ENCODE measurements at places on chromosomes 2 and 18.

GRCh38 chr2:197377670-197378069 lies 57.2 kb downstream of the SF3B1 start:
- no peak for DNase-seq

DNA sequence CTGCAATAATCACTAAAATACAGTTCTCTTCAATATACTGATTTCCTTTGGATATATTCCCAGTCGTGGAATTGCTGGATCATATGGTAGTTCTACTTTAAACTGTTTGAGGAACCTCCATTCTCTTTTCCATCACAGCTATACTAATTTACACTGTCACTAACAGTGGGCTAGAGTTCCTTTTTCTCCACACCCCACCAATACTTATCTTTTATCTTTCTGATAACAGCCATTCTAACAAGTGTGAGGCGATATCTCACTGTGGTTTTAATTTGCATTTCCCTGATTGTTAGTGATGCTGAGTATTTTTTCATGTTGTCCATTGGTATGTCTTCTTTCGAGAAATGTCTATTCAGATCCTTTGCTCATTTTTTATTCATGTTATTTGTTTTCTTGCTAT lies 68.4 kb downstream of the CERKL start:
- DNase-seq = no peak

GRCh38 chr2:26534865-26535662 lies 57.1 kb upstream of the OTOF start:
- DNase-seq = no peak

- DNase-seq = no peak
These were observed 279.2 kb downstream of the PTPRM start for GRCh38 chr18:7846335-7846734.

DNA sequence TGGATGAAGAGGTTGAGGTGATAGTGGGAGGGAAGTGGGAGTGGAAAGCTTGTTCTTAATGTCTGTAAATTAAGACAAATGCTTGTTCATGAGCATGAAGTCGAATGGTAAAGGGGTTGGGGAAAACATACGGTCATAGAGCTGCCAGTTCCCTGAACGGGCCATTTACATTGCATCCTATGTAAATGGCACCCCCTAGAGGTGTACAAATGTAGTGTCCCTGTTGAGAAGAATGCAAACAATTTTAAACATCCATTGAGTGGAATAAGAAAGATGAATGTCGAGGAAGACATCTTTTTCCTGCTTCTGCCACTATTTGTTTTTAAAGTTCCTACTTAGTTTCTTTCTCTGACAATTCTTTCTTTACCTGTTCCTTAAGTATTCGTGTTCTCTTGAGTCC lies 155.7 kb downstream of the RDH14 start:
- no peak for DNase-seq

GRCh38 chr18:68985172-68985820 lies 187.4 kb downstream of the CCDC102B start:
- DNase-seq = no peak

DNA sequence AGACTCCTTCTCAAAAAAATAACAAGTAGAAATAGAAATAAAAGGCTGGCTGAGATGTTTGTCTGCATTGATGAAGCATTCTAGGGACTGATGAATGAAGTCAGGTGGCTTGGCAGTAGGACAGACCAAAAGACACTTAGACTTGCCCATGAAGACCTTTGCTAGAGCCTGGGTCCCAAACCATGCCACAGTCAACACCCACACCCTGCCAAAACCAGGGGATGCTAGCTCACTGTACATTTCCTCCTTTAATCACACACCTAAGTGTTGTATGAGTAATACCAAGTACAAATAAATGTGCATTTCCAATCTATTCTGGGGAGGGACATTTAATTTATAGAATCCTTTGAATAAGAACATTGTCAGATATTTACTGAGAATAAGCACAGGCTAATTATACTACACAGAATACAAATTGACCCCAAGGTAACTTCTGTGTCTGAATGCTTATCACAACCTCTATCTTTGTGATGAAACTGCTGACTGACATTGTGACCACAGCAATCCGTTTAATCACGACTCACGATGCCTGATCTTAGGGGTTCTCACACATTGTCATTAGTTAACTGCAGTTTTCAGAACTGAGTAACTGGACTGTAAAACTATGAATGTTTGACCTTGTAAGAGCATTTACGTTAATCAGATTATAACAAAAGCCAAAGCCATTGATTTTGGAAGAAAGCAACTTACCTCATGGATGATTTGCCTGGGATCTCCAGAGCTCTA lies 10.5 kb upstream of the NOL10 start:
- DNase-seq = no peak

- no peak for DNase-seq
These were observed 117.0 kb downstream of the HIBCH start for GRCh38 chr2:190202604-190203003.

DNA sequence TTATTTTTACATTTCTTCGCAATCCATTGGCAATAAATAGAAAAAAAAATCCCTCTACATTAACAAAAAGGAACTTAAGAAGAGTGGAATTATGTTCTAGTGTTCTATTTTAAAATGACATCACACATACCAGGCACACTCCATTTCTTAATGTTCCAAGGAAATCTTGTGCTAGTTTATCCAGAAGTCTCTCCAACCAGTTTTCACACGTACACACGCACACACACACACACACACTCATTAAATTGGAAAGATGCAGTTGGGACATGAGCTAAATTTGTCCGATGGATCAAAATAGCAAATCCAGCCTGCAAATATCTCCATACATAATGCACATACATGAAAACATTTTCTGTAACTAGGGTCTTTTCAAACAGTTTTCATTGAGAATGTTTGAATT lies 78.3 kb downstream of the KCNJ3 start:
- DNase-seq = no peak

DNA sequence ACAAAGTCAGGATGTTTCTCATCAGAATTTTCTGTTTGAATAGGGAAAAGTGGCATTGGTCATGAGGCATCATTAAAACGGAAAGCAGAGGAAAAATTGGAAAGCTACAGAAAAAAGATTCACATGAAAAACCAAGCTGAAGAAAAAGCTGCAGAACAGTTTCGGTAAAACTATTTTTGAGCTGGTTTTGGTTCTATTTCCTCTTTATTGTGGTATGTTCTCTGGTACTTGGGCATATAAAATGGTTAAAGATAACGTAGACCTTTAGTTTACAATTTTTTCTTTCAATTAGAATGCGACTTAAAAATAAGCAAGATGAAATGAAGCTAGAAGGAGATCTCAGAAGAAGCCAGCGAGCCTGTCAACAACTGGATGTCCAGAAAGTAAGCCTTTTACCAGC lies 7.6 kb downstream of the GPATCH11 start:
- DNase-seq = no peak

DNA sequence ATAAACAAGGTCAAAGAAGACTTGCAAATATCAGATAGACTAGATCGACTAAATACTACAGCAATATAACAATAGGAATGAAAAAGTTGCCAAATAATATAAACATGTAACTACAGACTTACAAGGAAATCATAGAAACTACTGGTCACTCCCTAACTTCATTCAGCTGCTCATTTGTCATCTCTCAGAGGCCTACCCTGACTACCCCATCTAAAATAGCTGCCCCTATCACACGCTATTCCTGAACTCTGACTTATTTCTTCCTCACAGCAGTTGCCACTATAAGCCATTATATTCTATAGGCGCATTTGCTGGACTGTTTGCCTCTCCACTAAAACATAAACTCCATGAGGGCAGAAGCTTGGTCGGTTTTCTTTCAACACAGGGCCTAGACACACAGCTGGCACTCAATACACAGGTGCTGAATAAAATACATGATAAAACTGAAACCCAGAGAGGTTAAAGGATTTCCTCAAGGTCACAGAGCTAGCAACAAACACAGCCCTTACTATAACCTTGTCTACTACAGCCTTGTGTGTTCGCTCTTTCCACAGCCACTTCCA lies 1.8 kb downstream of the STRN start:
- DNase-seq = no peak

DNA sequence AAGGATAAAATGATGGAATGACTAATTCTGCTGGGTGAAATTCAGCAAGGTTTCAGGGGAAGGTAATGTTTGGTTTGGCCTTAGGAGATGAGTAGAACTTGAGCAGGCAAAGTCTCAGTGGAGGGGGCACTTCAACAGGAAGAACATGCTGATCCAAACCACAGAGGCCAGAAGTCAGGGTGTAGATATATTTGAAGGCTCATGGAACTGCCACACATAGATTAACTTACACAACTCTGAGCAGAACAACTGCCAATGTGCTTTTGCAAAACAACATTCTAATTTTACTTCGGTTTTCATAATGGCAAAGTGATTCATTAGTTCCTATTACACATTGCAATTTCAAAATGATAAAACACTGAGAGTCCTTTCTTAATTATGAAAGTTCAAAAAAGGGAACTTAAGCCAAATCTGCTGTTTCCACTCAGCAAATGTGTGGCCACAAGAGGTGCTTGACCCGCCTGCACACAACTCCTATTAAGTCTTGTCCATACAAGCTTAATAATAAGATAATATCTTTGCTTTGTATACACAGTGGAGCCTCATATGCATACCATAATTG lies 284.8 kb downstream of the MREG start:
- no peak for DNase-seq

DNA sequence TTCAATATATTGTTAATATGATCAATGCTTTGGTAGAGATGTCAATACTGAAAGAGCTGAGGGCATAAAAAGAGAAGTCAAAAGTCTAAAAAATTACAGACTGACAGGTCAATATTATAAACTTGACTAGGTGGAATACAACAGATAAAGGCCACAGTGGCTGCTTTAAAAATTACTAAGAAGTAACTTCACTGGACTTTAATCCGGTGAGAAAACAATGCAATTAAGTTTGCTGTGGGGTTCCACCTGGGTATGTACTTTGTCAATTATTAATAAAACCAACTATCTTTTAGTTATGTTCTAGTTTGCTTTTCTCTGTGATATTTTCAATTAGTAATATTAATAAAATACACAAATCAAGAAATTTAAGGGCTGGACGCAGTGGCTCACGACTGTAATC lies 44.7 kb downstream of the RAPH1 start:
- no peak for DNase-seq

DNA sequence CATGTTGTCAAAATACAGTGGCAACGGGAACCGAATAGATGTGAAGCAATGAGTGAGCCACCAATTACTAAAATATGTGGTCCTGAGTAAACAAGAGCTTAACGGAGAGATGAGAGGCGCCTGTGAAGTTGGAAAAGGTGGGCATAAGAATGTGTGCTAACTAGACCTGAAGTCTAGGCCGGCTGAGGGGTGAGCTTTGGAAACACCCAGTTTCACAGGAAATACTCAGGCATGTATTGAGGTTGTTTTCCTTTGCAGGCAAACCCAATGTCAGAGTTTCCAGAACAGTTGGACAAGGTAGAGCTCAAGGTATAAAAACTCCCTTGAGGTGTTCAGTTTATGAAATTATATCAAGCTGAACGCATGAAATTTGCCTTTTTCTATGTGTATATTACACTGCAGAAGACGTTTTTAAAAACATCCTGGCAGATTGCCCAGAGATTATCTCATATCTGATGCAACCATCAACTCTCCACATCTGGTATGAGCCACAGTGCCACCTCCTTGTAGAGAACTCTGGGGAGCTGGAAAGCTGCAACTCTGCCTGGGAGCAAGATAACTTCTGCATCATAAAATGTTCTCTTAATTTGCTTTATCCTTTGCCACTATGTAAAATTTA lies 3.9 kb upstream of the WDSUB1 start:
- DNase-seq = no peak

DNA sequence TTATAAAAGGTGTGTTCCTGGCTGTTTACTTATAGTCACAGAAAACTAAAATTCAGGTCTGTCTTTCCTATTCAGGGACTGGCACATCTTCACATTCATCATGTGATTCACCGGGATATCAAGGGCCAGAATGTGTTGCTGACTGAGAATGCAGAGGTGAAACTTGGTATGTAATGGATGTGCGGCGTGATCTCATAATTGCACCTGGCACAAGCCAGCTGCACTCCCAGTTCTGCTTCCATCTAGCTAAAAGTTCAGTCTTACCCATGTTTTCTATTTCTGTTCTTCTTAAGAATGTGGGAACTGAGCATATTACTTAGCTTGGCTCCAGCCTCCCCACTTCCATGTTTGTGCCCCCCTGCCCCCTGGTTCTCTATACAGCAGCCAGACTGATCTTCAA lies 131.9 kb downstream of the MAP4K4 start:
- DNase-seq = no peak

DNA sequence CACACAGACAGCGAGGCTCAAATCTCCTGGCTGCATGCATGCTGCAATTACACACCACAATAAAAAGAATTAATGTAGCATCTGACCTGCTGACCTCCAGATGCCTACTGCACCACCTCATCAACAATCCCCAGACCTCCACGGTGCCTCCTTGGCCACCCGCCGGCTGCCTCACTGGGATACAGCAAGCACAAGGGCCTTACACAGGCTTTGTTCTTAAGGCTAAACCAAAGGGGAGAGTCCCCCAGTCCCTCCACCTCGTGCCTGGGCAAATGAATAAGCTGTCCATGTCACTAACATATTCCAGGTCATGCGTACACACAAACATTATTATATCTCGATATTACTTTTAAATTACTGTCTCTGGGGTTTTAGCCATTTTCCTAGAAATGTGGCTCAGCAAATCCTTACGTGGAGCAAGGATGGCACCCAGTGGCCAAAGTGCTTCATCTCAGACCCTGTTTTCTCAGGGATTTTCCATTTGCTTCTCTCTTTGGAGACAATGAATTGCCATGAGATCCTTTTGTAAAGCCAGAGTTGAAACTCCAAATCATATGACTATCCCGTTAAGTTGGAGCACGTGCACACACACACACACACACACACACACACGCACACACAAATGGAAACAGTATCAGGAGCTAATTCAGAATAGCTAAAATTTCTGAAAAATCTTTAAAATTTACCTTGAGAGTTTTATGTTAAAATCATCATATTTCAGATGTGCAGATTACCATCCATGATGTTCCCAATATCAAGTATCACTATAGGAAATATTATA lies 313.8 kb downstream of the PDE11A start:
- no peak for DNase-seq

DNA sequence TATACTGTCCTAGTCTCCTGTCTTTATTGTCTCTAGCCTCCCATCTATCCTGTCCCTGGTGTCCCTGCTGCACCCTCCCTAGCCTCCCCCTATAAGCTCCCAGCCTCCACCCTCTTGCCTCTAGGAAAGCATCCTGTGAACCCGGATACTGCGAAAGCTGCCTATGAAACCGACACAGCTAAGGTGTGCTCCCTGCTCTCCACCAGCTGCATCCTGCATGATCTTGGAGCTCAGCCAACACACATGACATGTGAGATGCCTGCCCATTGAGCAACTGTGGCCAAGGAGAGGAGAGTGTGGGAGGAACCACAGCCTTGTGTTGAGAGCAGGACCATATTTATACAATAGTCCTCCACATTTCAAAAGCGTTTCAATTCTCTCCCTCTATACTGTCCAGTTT lies 187.1 kb downstream of the ZBTB7C start:
- no peak for DNase-seq

DNA sequence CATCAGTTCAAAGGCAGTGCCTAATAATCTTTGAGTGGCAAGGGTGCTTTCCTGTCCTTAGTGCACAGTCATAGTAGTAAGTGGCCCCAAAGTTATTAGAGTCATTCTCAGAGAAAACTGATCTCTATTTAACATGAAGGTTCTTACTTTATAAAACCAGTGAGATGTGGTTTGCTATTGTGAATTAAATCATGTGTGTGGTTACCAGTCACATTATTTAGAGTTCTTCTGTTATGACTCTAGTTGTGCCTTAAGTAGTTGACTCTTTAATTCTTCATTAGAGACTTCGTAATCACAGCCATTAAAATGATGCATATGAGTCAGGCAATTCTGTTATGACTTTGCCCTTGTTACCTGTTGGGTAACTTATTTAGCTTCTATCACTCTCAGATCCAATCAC lies 1392.9 kb upstream of the ACVR2A start:
- no peak for DNase-seq

- no peak for DNase-seq
These were observed 13.3 kb downstream of the DSC1 start for GRCh38 chr18:31149351-31149750.

Measured in effector CD4-positive, alpha-beta T cell (primary cell).